ENCODE measurements at places on chromosomes 1 and 21.
A peak's percentile ranks its signal among the peaks of the same experiment; 100 is the strongest.

GRCh38 chr1:184056921-184057555 is 5.5 kb downstream of the TSEN15 start:
- peak; percentile 72 for DNase-seq

DNA sequence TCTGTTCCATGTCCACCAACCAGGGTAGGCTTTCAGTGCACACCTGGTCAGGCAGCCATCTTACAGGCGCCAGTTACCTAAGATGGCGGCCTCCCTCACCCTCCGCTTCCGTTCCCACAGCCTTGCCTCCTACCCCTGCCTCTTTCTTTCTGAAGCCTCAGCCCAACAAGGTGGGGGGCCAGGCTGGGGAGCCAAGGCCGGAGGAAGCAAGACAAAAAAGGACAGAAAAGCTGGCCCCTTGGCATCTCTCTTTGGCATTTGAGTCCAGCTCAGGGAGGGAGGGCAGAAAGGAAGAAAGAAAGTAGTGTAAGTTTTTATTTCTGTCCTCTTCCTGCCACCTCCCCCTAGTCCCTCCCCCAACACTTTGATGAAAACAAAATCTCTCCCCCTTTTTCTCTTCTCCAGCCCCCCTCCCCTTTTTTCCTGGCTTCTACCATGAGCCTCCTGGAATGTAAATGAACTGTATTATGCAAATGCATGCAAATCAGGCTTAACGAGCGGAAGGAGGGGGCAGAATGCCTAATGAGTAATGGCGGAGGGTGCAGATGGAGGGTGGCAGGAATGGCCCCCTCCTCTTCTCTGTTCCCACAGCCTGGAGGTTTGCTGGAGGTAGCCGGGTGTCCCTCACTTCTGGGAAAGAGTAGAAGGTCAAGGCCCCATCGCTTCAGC is 43.8 kb downstream of the RHBG start:
- no peak for DNase-seq

GRCh38 chr1:145962157-145963102 is 1.9 kb downstream of the ANKRD34A start:
- peak; percentile 43 for DNase-seq

GRCh38 chr1:174799136-174799479 is 200.6 kb upstream of the CACYBP start:
- DNase-seq, result no peak

DNA sequence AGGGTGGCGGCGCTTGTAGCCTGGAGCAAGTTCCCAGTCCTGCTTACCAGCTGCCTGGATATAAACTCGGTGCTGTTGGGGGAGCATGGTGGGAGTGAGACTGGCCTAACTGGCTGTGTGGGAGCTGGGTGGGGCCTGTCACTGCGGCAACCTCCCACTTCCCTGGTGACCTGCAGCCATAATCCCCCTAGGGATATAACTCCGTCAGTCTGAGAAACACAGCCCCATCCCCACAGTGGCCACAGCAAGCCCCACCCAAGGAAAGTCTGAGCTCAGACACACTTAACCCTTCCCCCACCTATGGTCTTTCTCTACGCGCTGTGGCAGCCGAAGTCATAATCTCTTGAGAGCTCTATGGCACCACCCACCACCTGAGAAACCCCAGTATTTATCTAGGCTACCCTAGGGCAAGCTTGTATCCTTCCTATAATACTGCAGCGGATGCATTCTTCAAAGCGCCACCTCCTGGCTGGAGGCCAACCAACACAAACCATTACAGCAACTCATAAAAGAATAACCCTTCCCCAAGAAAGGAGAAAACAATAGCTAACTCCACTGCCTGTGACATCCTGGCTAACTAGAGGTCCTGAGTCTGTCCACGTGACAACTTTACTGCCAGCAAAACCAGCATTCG is 57.4 kb downstream of the ZNF648 start:
- no peak for DNase-seq

DNA sequence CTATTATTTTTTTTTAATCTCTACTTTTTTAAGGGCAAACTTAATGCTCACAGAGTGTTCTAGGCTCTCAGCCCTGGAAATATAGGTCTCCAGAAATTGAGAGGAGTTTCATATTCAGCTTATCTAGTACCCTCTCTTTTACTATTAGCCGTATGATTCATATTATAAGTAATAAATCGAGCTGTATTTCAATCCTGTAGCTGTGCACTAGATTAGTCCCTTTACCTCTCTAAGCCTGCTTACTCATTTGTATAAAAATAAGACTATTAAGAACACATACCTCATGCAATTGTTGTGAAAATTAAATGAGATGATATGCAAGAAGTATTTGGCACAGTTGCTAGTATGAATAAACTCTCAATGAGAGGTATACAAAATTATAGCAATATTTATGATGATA is 128.2 kb upstream of the HOOK1 start:
- no peak for DNase-seq

DNA sequence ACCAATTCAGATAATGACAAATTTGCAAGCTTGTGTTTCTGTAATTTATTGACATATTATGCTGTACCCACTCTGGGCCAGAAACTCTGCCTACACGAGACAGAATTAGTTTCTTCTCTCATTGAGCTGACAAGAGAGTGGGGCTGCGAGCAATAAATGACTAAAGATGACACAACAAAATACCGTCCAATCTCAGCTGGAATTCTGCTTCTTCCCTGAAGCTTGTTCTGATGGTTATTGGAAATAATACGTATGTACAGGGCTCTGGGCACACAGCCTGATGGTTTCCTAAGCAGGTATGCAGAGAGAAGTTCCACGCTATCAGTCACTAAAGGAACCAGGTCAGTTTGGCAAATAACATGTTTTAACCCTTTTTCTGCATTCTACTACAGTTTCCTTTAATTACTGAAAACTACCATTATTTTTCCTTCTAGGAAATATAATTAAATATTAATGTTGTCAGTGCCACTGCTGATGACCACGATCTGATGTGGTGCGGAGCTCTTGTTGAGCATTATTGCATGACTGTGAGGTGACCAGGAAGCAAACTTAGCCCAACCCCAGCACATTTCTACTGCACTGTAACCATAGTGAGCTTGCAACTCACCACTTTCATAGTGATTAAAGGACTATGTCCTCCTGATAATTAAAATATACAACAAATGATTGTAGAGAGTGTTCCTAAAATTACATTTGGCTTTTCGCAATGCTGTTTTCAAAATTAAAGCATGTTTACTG is 221.4 kb upstream of the L1TD1 start:
- DNase-seq, result no peak

- peak; percentile 91 for DNase-seq
Measured at GRCh38 chr1:218480137-218480536, 135.0 kb downstream of the TGFB2 start.

- no peak for DNase-seq
Measured at GRCh38 chr1:214310010-214310409, 29.1 kb downstream of the SMYD2 start.

DNA sequence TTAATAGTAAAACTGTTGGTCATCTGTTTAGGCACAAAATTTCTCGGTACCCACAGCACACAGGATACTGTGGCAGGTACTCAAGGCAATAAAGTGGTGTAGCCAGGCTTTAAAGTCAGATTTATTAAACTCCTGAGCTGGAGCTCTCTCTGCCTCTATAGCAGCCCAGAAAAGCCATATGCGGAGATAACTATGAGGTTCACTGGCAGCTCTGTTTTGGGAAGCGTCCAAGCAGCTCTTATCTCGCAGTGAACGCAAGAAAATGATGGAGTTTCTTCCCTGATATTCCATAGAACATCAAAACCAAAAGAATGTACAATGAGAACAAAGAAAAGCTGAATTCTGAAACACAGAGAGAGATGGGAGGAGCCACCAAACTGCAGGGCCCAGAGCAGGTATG is 248.3 kb downstream of the C1orf94 start:
- no peak for DNase-seq

- no peak for DNase-seq
Measured at GRCh38 chr1:47976728-47977127, 20.5 kb downstream of the TRABD2B start.

- DNase-seq, result no peak
Measured at GRCh38 chr1:88742531-88742930, 58.5 kb downstream of the PKN2 start.

- DNase-seq, result no peak
Measured at GRCh38 chr1:201496296-201496690, 10.6 kb downstream of the CSRP1 start.

DNA sequence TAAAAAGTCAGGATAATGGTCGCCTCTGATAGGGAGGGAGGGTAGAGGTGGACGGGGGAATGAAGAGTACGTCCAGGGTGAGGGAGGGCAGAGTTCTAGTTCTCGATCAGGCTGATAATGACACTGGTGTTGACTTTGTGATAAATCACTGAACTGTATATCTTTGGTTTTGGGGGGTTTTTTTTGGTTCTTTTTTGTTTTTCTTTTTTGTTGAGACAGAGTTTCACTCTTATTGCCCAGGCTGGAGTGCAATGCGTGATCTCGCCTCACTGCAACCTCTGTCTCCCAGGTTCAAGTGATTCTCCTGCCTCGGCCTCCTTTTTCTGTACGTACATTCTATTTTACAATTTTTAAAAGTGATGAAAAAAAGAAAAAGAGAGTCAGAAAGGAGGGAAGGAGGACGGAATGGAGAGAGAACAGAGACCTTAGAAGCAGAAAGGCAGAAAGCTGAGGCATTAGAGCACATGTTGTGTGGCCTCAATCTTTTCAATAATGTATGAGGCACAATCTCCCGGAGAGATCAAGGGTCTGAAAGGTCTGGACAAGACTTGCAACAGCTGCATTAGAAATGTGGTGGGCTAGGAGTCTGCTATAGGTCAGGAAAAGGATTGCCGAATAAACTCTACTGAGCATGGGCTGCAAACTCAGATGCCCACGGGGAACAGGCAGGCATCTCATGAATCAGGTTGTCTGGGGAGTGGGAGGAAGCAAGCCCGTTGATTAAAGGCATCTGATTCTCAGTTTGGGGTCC is 174.8 kb downstream of the TOMM20 start:
- DNase-seq, result no peak

DNA sequence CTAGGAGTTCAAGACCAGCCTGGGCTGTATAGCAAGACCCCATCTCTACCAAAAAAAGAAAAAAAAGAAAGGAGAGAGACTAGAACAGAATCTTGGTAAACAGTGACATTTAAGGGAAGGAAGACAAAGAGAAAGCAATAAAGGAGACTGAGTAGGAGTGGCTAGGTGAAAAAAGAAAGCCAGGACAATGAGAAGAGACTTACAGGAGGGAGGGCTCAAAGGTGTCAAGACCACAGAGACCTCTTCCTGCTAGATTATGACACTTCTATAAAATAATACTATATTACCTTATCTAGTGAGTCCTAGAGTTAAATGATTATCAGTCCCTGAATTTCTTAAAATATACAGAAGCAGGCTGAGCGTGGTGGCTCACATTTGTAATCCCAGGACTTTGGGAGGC is 10.1 kb upstream of the EPRS1 start:
- no peak for DNase-seq

- peak; percentile 21 for DNase-seq
Measured at GRCh38 chr1:46244656-46245371, 2.7 kb upstream of the RAD54L start.

DNA sequence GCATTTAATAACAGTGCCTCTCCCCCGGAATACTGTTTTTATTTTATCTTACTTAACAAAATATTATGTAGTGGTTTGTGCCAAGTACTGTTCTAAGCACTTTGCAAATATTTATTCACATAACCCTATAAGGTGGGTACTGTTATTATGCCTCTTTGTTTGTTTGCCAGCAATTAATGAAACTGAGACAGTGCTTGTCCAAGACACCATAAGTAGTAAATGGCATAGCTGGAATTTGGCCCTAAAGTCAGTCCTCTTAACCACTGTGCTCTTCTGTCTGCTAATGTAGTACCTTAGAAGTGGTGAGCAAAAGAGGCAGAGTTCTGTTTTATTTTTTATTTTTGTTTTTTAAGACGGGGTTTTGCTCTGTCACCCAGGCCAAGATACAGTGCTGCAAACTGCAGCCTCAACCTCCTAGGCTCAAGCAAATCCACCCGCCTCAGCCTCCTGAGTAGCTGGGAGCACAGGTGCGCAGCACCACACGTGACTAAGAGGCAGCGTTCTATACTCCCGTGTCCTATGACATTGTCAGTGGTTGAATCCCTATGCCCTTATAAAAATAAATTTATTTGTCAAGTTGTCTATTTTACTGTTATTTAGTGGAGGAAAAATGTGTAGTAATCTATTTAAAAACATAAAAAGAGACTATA is 165.8 kb downstream of the CLEC20A start:
- no peak for DNase-seq

- DNase-seq, result peak; percentile 50
Measured at GRCh38 chr1:58896246-58897183, 112.7 kb upstream of the JUN start.

DNA sequence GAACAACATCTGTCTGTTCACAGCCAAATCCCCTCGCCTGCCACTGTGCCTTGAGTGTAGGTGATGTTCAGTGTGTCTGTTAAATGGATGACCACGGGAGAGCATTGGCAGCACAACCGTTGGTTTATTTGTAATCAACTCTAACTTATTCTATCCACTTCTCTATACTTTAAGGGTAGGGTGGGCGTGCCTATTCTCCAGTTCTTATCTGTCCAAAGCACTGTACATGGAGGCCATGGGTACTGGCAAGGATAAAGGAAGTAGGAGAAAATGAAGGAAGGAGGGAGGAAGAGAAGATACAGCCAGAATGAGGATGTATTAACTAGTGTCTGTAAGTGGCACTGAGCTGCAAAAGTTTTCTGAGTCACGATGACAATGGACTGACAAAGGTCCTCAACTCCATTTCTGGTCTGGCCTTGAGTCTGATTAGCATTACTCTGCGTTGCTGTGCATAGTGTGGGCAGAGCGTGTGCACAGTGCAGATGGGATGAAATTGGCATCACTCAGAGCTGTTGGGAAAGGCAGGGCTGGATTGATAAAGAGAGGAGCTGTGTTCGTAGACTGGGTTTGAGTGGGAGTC is 7.1 kb downstream of the RHOU start:
- DNase-seq, result no peak

DNA sequence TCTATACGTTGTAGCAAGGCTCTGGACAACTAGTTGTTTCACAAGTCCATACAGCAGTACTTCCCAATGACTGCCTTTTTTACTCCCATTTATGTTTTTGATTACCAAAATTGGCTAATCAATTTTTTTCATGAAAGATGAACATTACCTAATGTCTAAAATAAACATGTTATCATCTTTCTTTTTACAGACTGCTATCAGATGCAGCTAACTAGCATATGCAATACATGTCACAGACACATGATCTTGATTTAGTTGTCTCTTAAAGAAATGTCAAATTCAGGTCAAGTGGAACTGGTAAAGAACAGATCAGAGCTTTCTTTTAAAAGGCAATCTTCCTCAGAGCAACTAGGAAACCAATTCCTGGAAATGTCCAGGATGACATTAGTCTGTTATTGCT is 630 bp upstream of the DBT start:
- DNase-seq, result peak; percentile 38

- DNase-seq, result no peak
Measured at GRCh38 chr1:9312168-9312720, 19.6 kb downstream of the SPSB1 start.

DNA sequence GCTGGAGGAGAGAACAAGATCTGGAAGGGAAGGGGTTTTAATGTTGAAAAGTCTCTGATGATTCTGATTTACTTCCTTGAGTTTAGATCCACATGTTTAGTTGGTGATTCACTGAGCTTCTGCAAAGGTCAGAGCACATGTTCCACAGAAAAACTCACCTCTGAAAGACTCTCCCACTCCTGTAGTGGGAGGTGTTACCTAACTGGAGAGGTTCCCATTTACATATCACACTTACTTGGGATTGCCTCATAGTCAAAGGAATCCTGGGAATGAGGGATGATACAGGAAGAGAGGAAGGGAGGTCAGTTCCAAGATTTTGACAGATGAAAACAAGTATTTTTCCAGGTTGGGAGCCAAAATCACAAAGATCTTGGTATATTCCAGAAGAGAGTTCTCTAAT is 2.7 kb upstream of the NTNG1 start:
- no peak for DNase-seq

- peak; percentile 11 for DNase-seq
Measured at GRCh38 chr1:64663668-64664067, 81.2 kb upstream of the RAVER2 start.

Data from mesenchymal stem cell (in vitro differentiated cells and primary cell).